Heart right ventricle (tissue), 16 donors: ENCODE measurements at places on chromosomes 3 and 15. TPM values are rescaled to one million over a fixed set of nuclear protein-coding genes. Genes with fewer than 3 reads are reported as not detected.

DNA sequence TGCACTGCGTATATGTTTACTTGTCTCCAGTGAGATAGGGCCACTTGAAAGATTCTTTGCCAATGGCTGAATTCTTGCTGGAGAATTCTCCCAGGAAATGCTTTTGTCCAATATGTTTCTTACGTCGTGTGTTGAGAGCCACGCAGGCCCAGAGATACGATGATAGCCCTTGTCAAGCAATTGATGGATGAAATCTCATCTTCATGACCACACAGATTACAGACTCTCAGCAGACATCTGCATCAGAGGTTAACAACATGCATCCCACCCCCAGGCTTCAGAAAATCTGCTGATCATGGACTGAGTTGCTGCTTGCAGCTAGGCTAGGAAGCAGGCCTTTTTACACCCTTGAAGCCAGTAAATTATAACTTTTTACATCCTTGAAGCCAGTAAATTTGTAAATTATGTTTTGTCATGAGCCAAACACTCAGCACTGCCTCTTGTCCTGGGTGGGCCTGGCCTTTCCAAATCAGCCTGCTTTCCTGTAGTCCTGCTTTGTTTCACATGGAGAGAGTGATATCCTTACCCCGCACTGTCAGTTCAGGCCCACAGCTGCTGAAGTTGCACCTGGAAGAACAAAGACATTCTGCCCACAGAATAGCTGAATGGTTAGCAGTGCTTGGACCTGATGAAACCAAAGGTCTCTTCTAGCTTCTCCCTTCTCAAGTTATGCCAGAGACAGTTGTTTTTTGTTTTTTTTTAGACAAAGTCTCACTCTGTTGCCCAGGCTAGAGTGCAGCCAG is 84.4 kb downstream of the GPR156 start:
- H3K4me3 ChIP-seq, result no peak overlapping the region
- H3K27me3 ChIP-seq, result no peaks in the 10 kb centered on the region
- no peak for DNase-seq
- H3K4me1 ChIP-seq, result peaks cover 15% of the 10 kb centered on the region

DNA sequence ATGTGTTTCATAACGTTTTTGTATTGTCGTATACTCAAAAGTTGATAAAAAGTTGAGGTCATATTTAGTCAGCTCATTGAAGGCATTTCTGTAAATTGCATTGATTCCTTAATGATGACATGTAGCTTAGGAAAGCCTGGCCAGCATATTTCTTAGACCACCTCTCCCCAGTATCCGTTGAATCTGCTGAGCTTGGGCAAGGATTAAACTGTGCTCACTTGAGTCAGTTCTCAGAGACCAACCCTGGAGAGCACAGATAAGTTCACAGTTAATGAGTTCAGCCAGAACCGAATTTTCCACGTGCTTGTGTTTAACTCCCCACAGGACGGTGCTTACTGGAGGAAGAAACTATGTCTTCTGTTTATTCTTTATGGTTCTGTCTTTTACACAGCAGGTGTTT is 132.7 kb downstream of the SLC25A26 start:
- no peaks in the 10 kb centered on the region for H3K27me3 ChIP-seq
- no peaks in the 10 kb centered on the region for H3K4me1 ChIP-seq
- no peak for DNase-seq
- H3K4me3 ChIP-seq, result no peak overlapping the region

DNA sequence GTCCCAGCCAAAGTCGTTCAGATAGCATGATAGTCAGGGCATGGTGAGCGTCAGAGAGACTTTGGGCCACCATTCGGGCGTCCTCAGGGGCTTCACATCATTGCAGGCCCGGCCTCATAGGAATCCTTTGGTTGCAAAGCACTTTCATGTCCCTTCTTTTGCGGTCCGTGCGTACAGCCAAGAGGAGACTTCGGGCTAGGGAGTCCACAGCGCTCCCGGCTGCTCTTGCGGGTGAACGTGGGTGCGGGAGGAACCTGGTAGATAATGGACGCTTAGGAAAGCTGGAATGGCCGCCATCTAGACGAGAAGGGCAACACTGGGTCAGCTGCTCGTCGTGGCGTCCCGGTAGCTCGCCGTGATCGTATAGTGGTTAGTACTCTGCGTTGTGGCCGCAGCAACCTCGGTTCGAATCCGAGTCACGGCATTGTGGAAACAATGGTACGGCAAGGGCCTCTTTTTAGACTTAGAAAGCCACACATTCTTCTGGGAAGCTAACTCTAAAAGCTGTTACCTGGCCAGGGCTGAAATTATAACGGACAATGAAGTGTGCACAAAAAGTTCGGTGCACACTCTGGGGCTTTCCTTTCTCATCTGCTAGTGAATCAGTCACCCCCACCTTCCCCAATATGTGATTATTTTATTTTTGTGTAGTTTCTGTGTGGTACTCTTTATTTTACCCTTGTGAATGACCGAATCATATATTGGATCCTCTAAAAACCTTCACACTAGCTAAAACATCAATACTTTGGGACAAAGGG is 13.2 kb upstream of the SHF start:
- peak overlapping the region; percentile 98 for H3K27ac ChIP-seq
- no peaks in the 10 kb centered on the region for H3K36me3 ChIP-seq
- H3K4me3 ChIP-seq, result peak overlapping the region; percentile 61
- no peaks in the 10 kb centered on the region for H3K27me3 ChIP-seq
- H3K4me1 ChIP-seq, result no peaks in the 10 kb centered on the region
- peak; percentile 89 for DNase-seq

- no peak for DNase-seq
- H3K4me1 ChIP-seq, result peaks cover 36% of the 10 kb centered on the region
- H3K36me3 ChIP-seq, result no peaks in the 10 kb centered on the region
- no peak overlapping the region for H3K27ac ChIP-seq
These were observed 19.6 kb downstream of the TIMP4 start for GRCh38 chr3:12139111-12139511.

DNA sequence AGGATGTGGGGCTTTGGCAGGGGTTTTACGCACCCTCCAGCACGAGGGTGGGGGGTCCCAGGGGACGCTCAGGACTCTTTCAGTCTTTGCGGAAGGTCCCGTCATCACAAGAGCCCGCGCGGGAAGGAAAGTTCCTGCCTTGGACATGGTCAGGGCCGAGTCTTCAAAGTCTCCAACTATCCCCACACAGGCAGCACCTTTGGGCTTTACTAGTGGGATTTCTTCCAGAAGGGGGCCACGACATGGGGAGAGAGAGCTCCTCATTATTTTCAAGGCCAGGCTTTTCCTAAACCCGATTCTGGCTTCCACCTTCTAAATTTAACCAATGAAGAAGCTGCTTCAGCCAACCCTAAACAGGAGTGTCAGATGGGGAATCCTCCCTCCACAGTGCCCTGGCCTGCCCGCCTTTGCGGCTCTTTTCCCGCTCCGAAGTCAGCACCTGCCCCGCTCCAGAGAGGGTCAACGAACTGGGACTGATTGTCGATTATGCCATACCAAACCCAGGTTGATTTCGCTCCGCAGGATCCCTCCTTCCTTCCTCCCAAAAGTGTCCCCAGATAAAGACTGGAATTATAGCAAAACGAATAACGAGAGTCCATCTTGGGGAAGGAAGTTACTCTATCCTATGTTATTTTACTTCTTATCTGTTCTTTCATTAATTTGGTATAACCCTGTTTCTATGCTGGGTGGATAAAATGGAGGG is 11.0 kb downstream of the SHOX2 start:
- H3K36me3 ChIP-seq, result no peaks in the 10 kb centered on the region
- H3K4me3 ChIP-seq, result no peak overlapping the region
- peaks cover 11% of the 10 kb centered on the region for H3K4me1 ChIP-seq

DNA sequence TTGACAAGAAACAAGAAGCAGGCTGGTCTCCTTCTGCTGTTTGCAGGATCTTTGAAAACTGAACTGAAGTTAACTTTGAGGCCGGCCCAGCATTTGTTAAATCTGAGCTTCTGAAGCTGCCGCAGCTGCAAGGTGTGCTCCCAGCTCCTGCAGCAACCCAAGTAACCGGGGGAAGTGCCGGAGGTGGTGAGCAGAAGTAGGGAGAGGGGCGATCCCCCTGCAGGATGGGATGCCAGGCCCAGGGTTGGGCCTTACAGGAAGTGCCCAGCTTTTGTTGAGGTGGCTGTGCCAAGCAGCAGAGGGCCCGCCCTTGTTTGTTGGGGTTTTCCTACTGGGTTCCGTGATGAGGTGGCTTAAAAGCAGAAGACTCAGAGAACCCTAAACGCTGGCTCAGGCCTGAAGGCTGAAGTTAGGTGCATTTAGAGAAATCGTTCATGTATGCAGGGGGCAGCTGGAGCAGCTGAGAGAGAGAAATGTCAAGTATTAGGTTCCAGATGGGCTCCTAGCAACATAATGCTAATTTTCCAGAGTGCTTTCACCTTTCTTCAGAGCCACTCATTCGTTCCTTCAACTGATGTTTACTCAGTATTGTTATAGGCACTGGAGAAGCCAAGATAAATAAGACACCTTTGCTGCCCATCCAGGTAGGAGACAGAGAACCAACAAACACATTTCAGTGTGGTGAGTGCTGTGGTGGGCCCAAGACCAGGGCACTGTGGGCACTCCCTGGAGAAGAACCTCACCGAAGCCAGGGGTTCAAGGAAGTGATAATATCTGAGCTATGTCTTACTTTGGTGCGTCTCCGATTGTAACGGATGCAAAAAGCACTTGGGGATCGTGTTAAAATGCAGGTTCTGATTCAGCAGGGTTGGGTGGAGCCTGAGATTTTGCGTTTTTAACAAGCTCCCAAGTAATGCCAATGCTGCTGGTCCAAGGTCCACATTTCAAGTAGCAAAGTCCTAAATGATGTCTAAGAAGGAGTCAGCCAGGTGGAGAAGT is 42.2 kb upstream of the PLCL2 start:
- H3K27ac ChIP-seq, result peak overlapping the region; percentile 21
- H3K4me3 ChIP-seq, result no peak overlapping the region
- H3K4me1 ChIP-seq, result peaks cover 19% of the 10 kb centered on the region
- no peaks in the 10 kb centered on the region for H3K27me3 ChIP-seq

DNA sequence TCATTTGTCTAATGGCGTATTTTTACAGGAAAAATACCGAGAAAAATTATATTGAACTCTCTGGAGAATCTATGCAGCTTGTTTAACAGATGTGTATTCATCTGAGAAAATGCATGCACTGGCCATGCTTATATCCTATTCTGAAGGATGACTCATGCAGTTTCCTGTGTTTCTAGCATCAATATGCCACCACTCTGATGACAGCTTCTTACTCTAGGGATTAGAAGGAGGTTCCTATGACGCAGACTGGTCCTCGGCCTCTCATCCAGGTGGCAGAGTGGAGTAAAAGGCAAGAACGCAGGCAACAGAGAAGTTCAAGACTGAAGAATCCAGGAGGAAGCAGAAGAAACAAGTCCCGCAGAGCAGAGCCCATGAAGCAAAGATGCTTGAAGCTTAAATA is 910.0 kb upstream of the ROBO1 start:
- no peaks in the 10 kb centered on the region for H3K27me3 ChIP-seq
- H3K36me3 ChIP-seq, result no peaks in the 10 kb centered on the region
- DNase-seq, result no peak
- H3K4me3 ChIP-seq, result no peak overlapping the region
- no peak overlapping the region for H3K27ac ChIP-seq

DNA sequence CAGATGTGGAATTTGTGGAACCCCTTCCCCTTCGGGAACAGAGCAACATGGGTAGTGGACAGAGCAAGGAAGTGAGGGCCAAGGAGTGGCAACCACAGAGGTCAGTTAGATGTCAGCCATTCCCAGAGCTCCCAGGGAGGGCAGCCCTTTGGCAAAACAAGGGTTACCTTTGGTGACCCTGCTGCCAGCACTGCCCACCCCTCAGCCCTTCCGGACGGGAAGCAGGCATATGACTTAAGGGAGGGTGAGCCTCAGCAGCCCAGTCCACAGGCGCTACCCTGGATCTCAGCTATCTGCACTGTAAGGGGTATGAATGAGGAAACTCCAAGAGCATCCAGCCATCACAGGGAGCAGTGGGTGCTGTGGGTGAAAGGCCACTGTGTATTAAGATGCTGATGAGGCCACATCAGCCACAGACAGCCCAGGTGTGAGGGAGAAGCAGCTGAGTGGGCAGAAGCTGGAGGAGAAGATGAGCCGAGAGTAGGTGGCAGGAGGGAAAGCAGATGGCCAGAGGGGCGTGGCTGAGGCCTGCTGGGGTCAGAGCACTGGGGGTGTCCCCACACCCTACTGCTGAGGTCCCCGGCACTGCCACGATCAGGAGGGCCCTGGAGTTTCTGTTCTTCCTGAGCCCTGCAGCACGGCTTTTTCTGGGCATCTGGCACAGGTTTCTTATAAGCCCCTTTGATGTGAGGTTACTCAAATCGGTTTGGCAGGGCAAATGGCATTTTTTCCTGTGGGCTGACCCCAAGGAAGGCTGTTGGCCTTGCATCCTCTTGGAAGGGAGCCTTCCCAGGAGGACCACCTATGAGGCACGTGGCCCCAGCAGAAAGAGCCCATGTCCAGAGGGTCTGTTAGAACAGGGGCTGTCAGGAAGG is 6.2 kb downstream of the PLA2G4D start:
- H3K4me3 ChIP-seq, result no peak overlapping the region
- no peak for DNase-seq
- no peaks in the 10 kb centered on the region for H3K36me3 ChIP-seq
- peaks cover 11% of the 10 kb centered on the region for H3K27me3 ChIP-seq

- no peaks in the 10 kb centered on the region for H3K36me3 ChIP-seq
- no peaks in the 10 kb centered on the region for H3K4me1 ChIP-seq
- no peak overlapping the region for H3K4me3 ChIP-seq
- H3K27me3 ChIP-seq, result no peaks in the 10 kb centered on the region
- no peak overlapping the region for H3K27ac ChIP-seq
- peak; percentile 3 for DNase-seq
These were observed 227.3 kb downstream of the SNRPN start for GRCh38 chr15:25182098-25182478.

GRCh38 chr15:66900586-66901310 is 164.7 kb upstream of the SMAD3 start:
- H3K27ac ChIP-seq, result peak overlapping the region; percentile 20
- no peak overlapping the region for H3K4me3 ChIP-seq
- no peaks in the 10 kb centered on the region for H3K36me3 ChIP-seq
- no peak for DNase-seq
- H3K27me3 ChIP-seq, result no peaks in the 10 kb centered on the region

DNA sequence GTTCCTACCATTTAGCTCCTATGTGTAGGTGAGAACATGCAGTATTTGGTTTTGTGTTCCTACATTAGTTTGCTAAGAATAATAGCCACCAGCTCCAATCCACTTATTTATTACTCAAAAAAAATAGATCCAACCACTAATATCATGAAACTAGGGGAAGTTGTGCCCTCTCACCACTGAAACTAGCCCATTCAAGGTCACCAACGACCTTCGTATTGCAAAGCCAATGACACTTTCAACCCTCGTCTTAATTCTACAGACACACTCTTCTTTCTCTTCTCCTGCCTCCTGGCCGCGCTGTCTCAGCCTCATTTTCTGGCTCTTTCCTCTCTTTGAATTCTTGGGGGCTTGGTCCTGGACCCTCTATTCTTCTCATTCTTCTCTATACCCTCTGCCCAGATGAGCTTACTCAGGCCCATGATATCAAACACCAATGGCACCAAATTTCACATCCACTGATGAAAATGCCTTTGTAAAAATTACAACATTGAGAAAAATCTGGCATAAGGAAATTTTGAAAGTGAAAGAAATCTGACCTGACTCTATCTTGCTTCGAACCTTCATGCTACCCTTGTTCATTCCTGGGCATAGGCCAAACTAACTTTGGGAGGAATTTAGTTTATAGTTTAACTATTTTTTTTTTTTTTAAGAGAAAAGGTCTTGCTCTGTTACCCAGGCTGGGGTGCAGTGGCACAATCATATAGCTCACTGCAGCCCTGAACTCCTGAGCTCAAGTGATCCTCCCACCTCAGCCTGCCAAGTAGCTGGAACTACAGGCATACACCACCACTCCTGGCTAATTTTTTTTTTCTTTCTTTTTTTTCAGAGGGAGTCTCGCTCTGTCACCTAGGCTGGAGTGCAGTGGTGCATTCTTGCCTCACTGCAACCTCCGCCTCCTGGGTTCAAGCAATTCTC is 25.4 kb upstream of the LIMD1 start:
- no peaks in the 10 kb centered on the region for H3K36me3 ChIP-seq
- H3K27ac ChIP-seq, result no peak overlapping the region
- no peak overlapping the region for H3K4me3 ChIP-seq
- DNase-seq, result no peak

The ILDR1 gene
- total RNA-seq, result 0.15 TPM

The NRG4 gene
- not detected for total RNA-seq
